ENCODE measurements at places on chromosomes 1 and 21.

GRCh38 chr1:227745568-227746265 lies 10.5 kb downstream of the SNAP47 start:
- DNase-seq = no peak

DNA sequence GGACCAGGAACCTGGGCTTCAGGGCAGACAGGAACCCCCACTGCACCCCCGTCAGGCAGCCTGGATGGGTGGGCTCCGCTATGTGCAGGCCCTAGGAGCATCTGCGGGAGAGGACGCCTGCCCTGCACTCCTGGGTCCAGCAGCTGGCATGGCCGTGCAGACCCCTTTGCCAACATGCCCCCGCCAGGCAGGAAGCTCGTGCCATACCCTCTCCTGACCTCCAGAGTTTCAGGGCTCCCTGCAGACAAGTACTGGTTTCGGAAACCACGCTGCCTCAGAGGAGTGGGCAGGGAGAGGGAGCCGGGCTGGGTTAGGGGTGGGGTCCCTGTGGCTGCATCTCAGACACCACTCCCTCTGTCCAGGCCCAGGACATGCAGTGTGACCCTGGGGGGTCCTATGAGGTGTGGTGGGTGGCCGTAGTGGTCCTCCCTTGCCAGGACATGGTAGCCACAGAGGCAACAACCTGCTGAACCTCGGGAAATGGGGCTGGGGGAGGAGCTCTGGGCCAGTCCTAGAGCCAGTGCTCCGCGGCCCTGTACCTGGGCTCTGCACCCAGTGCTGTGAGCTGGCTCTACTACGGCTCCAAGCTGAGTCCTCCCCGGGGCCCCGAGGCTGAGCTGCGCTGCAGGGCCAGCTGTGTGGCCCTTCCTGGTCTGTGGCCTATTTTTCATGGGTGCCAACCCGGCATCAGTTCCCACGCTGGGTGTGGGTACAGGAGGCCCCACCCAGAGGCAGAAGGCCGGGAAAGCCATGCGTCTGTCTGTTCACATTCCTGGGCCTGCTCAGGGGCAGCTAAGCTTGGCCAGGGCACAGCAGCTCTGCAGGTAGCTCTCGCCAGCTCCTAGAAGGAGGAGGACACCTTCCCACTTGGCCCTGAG lies 1.4 kb downstream of the PLEKHN1 start:
- no peak for DNase-seq

DNA sequence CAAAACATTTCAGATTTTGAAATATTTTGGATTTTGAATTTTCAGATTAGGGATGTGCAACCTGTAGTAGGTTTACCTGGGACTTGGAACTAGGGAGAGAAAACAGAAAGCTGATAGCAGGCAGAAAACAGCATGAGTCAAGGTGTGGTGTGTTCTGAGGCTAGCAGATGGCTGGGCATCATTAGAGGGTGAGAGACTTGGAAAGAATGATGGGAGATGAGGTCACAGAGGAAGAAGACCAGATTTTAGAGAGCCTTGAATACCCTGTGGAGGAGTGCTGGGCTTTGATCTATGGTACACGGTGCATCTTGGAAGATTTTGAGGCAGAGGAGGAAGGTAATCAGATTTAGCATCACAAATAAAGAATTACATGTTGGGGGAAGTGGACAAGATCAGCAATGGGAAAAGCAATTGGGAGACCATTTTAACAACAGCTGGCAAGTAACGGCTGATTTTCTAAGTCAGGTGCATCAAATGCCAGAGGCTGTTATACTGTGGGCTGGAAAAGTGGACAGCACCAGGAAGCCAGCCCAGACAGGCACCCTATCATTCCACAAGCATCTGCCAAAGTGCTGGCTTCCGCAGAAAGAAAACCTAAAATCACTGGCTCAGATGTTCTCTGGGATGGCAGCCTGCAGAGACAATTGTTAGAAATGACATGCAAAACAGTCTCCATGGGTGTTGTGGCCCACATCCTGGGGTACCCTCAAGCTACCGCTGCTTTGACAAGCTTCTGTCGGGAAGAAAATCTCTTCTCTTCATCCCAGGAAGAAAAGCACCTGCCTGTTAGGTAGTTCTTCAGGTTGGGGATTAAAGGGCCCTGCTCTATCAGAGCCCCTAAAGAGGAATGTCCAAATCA lies 30.9 kb upstream of the CAMK1G start:
- DNase-seq = no peak

GRCh38 chr1:155410931-155411330 lies 90.2 kb downstream of the RUSC1 start:
- DNase-seq = no peak

GRCh38 chr1:212463565-212464285 lies 31.0 kb downstream of the NENF start:
- DNase-seq = no peak

- DNase-seq = no peak
These were observed 6.9 kb upstream of the RABGAP1L start for GRCh38 chr1:174152427-174152826.

DNA sequence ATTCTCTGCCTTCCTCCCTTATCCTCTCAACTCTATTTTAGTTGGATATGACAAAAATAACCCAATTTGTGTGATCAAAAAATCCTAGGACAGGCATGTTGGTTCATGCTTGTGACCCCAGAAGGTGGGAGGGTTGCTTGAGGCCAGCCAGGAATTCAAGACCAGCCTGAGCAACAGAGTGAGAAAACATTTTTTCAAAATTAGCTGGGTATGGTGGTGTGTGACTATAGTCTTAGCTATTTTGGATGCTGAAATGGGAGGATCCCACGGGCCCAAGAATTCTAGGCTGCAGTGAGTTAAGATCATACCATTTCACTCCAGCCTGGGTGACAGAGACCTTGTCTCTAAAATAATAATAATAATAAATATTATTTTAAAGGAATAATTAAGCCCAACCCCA lies 1383.1 kb upstream of the ADGRL2 start:
- DNase-seq = no peak

GRCh38 chr21:38965910-38966504 lies 160.3 kb downstream of the ETS2 start:
- no peak for DNase-seq

DNA sequence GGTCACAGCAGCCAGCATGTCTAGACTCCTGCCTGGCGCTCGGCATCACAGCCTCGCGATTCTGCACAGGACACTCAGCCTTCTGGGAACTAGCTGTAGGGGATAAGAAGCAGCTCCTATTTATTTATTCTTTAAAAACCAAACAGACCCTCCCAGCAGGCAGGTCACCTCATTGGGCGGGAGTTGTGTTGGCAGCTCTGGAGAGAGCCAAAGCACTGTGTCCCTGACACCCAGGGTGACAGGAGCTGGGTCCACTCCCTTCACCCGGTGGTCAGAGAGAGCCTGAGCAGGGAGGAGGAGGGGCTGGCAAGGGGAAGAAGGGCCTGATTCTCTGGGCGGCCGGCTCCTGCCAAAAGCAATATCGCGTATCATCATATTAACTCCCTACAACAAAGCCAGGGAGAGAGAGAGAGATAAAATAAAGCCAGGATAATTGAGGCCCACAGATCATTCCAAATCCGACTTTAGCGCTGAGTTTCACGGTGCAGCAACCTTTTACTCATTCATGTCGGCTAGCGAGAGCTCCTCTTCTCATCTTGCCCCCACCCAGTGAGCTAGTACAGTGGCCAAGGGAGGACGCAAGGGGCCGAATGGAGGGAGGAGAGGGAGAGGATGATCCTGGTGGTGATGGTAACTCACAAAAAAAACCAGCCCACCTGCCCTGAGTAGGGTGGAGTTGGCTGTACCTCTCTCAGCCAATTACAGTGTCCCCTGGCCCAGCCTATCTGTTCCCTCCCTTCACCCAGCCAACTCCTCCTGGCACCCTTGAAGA lies 79.8 kb upstream of the IFFO2 start:
- DNase-seq = no peak

GRCh38 chr1:194512957-194513356 lies 1326.5 kb upstream of the B3GALT2 start:
- no peak for DNase-seq

GRCh38 chr21:16422702-16423101 lies 692.9 kb downstream of the USP25 start:
- no peak for DNase-seq

DNA sequence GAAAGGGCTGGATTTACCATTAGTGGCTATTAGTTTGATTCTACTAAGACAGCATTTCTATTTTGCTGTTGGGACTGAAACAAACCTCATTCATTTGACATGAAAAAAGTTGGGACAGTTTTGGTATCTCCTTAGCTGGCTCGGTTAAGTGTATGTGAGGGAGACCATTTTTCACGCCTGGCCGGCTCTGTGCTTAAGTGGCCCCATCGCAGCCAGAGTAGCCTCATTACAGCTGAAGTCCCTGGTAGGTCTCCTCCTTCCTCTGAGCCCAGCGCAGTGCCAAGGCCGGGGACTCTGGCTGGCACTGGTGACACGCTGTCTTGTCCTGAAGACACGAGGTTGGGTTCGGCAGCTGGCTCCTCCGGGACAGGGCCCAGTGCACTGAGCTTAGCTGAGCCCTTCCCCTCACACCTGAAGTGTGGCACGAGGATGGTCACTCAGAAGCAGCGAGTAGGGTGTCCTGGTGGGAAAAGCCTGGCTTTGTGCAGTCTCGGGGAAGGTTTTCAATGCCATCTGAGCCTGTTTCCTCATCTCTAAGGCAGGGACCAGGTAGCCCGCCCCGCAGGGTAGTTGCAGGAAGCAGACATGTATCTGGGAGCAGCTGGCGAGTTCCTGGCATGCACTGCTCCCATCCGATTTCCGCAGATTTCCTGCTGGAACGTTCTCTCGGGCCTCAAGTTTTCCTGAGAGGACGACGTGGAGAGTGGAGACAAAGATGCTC lies 196.5 kb downstream of the DYRK1A start:
- peak; percentile 88 for DNase-seq

DNA sequence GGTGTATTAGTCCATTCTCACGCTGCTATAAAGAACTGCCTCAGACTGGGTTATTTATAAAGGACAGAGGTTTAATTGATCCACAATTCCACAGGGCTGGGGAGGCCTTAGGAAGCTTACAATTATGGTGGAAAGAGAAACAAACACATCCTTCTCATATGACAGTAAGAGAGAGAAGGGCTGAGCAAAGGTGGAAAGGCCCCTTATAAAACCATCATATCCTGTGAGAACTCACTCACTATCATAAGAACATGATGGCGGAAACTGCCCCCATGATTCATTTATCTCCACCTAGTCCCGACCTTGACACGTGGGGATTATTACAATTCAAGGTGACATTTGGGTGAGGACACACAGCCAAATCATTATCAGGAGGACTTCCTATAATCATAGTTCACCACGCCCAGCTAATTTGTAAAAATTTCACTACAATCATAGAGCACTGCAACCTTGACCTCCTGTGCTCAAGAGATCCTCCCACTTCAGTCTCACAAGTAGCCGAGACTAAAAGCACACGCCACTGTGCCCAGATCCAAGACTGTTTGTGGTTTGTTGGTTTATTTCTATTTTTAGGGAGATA lies 164.9 kb downstream of the RERE start:
- no peak for DNase-seq

Measured in vagina (tissue), 2 donors.